GM13976 (cell line): ENCODE measurements at places on chromosomes 5 and 9.

DNA sequence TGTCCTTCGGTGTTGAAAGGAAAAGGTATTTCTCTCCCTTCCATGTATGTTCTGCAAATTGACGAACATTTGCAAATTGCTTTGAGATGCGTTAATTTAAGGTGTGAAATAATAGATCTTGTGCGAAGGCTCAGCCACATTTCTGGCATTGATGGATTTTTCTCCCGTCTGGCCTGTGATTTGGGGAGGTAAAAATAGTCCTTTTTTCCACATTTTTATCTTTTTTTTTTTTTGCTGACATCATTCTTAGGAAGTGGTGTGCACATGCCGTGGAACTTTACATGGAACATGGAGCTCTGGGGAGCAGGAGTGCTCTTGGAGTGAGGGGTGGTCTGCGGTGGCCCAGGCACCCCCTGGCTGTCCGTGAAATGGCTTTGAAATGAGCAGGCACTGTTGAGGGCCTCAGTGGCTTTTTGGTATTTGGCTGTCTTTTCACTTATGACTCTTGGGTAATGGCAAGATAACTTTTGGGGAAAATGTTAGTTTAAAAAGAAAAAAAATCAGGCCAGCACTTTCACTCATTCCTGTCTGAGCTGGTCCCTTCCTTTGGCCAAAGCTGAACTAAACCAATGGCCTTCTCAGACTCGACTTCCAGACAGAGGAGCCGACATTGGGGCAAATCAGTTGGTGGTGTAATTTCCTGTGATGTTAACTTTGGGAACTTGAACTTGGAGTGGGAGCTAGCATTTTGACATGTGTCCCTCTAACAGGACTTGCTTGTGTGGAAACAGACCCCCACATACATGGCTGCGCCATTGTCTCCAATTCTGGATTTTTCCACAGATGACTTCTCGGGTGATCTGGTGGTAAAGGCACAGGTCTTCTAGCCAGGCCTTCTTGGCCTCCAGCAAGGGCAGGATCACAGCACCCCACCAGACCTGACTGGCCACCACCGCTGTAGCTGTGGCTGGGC, 4.2 kb downstream of the NEK6 start:
- DNase-seq = no peak

DNA sequence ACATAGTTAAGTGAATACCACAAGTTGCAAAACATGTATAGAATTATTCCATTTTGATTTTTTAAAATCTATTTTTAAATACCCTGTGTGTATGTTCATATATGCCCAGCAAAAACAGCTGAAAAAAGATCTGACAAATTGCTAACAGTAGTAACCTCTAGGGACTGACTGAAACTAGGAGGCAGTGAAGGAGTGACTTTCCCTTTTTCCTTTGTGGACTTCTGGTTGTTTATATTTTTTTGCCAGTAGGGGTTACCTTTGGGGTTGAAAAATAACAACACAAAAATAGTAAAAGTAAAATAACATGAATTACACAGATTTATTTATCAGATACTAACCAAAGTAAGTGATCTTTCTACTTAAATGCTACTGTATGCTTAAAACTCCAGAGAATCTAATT, 2.9 kb downstream of the MEGF9 start:
- no peak for DNase-seq

- DNase-seq = no peak
Observed at GRCh38 chr5:93247105-93247504, 333.9 kb downstream of the NR2F1-AS1 start.

DNA sequence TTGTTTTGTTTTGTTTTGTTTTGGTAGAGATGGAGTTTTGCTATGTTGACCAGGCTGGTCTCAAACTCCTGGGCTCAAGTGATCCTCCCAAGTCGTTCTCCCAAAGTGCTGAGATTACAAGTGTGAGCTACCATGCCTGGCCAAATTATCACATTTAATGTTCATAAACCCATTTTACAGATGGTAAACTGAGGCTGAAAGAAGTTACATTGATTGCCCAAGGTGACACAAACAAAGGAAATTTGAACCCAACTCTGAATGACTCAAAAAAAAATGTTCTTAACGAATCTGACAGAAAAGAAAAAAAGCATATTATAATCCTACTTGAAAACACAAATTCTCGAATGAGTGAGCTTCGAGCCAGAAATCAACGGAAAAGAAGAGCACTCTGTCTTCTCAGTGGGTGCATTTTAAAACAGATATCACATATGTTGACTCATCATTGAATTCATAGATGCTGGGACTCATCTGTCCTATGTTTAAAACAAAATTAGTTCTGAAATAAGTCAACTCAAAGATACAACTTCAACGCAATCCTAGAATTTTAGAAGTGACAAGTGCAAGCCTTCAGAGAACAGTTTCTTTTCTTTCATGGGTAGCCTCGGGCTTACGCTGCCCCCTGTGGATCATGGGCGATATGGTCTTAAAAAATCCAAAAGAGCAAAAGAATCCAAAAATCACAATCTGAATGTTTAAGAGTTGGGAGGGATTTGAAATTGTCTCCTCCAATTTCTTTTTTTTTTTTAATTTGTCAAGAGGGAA, 28.4 kb downstream of the TIMD4 start:
- no peak for DNase-seq

- DNase-seq = peak; percentile 55
Observed at GRCh38 chr5:219991-220390, 1.9 kb downstream of the SDHA start.

- peak; percentile 50 for DNase-seq
Observed at GRCh38 chr5:59813761-59814536, 79.6 kb downstream of the PDE4D start.

- DNase-seq = peak; percentile 65
Observed at GRCh38 chr5:149990518-149991376, 9.7 kb downstream of the TIGD6 start.

DNA sequence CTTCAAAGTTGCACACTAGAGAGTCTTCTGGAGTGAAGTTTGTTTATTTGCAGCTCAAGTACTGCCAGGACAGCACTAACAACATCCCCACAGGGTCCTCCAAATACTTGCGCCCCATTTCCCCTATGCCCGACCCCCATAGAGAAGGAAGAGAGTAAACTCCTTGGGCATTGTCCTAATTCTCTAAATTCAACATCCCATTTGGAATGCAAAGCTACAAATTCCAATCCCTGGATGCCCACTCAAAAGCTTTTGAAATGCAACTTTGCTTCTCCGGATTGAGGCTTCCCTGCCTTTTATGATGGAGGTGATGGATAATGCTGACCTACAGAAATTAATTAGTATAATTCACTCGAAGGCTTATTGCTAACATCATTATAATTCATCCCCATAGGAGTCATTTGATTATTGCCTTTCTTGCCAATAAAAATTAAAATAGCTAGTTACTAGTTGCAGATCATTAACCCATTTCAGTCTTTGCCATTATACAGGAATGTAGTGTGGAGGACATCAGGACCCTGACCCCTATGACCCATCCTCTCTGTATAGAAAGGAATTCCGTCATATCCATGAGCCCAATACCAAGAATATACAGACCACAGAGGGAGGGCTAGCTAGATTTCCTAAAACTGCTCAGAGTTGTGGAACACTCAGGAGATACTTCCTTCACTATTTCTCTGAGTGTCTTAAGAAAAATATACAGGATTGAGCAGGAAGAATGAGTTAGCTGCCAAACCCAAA, 277.6 kb downstream of the ZNF608 start:
- DNase-seq = no peak

DNA sequence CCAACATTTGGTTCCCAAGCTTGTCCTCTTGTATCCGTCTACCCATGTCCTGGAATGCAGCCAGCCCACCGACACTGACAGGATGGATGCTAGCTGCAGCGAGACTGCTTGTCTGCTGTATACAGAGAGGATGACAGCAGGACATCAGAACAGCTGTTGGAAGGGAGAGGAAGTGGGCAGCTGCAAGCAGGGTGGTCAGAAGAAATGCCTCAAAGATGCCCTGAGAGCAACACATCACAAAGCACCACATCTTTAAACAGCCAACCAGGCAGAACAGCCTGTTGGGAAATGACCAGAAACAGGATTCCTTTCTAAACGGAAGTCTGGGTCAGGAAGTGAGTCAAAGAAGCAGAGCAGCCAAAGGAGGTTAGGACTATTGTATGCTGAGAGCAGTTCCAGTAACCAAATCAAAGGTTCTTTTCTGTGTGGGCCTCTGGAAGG, 219.1 kb downstream of the NDUFS4 start:
- no peak for DNase-seq

DNA sequence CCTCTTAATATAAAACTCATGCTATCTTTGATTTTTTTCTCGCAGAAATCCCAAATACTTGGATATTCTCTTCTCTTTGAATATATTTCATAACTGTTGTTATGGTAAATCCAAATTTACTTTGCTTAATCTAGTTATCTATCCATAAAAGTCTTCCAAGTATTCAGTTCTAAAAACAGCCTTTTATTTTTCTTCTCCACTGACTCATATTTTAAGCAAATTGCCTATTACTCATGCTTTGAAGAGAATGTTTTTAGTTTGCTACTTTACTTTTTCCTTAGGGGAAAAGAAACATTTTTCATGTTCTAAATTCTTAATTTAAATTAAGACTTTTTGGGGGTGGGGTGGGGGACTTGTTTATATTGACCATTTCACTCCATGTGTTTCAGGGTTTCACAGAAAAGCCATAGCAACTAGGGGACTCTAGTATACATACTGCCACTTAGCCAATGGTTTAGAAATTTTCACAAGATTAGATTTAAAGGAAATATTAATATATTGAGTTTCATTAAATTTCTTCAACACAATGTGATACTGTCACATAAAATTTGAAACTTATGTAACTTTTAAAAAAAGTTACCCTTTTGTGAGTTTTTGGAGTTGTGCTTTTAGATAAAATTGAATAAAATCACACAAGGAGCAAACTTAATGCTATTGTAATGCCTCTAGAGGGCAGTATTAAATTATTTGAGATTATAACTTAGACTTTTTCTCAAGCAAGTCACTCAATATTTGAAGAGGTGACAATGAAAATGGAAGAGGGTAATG, 545.8 kb upstream of the ARRDC3 start:
- peak; percentile 16 for DNase-seq

GRCh38 chr9:34070606-34071324, 22.1 kb upstream of the UBAP2 start:
- no peak for DNase-seq

- no peak for DNase-seq
Observed at GRCh38 chr9:36319806-36320205, 61.6 kb upstream of the GNE start.

GRCh38 chr5:135423146-135423845, 23.9 kb downstream of the DCANP1 start:
- no peak for DNase-seq

- DNase-seq = no peak
Observed at GRCh38 chr9:318646-319045, 104.0 kb downstream of the DOCK8 start.

DNA sequence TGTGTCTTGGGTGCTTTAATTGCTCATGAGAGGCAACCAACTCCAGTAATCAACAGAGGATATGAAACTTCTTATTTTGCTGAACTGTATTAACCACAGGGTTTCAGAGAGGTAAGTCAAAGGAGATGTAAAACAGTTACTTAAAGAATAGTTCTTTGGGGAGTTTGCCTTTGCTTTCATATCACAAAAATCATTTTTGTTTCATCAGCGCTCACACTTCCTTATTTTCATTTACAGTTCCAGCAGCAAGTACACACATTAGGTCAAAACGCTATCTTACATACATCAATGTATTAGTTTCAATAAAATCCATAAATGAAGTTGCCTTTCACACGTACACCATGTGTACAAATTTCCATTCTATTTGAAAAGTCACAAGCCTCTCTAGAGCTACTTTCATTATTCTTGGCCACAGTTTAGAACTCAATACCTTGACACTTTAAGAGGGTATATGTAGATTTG, 50.1 kb downstream of the ST8SIA4 start:
- peak; percentile 49 for DNase-seq

DNA sequence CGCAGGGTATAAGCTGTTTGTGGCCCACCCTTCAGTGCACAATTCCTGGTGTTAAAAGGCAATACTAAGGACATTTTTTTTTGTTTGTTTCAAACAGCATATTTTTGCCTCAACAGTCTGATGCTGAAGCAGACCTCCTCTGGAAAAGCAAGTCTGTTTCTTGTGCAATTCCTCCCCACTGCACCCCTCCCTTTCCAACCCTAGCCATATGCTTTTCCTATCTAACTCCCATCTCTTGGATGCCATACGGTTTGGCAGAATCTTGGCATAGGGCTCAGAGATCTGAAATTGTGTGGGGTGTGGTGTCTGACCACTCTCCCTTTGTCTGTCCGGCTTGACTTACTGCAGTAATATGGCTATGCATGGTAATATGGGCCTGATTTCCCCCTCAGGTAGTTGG, 161.6 kb downstream of the TMEM38B start:
- no peak for DNase-seq

DNA sequence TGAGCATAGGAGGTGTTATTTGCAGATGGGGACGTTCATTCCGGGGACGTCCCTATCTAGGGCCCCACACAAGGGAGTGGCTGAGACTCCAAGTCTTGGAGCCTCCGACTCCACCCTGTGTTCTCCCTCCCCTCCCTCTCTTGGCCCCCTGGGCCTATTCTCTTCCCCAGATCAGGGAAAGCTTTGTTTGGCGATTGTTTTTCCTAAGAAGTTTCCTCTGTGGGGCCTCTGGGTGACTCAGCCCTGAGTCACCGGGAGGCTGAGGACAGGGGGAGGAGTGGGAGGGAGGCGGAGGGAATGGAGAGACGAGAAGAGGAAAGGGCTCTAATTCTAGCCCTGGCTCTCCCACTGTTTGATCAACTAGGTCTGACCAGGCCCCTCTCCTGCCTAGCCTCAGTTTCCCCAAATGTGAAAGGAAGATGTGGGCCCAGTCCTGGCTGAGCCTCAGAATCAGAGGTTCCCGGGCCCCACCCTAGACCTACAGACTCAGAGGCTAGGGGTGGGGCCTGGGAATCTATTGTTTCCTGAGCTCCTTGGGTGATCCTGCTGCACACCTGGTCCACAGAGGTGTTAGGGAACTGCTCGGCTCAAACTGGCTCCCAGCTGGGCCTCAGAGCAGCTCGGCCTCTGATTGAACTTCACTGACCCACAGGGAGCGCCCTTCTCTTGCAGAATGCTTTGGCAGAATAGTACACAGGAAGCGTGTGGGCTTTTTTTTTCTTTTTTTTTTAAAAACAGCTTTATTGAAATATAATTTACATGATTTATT, 19.2 kb downstream of the GSN start:
- DNase-seq = no peak

GRCh38 chr5:149680810-149681221, 49.3 kb upstream of the PPARGC1B start:
- DNase-seq = peak; percentile 80

DNA sequence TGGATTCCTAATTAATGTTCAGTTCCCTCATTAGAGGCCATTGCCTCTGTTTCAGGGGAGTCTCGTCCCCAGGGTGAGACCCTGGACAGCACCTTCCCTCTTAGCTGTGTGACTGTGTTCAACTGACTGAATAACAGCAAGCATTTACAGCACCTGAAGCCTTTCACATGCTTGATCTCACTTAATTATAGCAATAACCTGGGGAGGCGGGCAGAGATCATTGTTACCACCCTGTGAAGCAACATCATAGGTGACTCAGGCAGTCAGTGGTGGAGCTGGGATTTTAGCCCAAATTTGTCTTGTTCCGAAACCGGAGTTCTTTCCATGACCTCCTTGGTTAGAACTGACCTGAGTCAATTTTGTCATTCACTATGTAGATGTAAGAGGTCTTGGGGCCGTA, 105.2 kb upstream of the RAD23B start:
- DNase-seq = no peak
